ENCODE measurements at places on chromosomes 7 and 10. TPM values are rescaled to one million over a fixed set of nuclear protein-coding genes. Genes with fewer than 3 reads are reported as not detected.

Gene FAM24B
- total RNA-seq, result 9.5 TPM

Gene C7orf33
- total RNA-seq, result not detected

Gene LRRD1
- total RNA-seq, result not detected

DNA sequence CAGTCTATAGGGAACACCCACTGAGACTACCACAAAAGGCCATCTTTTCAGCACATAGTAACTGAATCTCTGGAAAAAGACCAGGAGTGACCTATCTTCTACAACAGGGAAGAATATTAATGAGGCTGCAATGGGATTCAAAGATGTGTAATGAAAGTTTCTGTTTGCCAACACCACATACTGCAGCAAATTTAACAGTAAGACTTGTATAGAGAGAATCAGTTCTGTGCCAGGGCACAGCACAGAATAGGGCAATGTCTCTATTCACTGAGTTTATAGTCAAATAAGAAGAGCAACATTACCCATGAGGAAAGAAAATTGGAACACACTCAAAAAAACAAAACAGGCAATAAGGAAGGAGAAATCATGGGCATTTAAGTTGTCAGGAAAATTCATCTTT lies 91.4 kb upstream of the PTN start:
- H3K27me3 ChIP-seq, result no peaks in the 10 kb centered on the region
- H3K4me3 ChIP-seq, result no peak overlapping the region
- H3K4me1 ChIP-seq, result no peaks in the 10 kb centered on the region
- H3K27ac ChIP-seq, result no peak overlapping the region
- DNase-seq, result no peak

DNA sequence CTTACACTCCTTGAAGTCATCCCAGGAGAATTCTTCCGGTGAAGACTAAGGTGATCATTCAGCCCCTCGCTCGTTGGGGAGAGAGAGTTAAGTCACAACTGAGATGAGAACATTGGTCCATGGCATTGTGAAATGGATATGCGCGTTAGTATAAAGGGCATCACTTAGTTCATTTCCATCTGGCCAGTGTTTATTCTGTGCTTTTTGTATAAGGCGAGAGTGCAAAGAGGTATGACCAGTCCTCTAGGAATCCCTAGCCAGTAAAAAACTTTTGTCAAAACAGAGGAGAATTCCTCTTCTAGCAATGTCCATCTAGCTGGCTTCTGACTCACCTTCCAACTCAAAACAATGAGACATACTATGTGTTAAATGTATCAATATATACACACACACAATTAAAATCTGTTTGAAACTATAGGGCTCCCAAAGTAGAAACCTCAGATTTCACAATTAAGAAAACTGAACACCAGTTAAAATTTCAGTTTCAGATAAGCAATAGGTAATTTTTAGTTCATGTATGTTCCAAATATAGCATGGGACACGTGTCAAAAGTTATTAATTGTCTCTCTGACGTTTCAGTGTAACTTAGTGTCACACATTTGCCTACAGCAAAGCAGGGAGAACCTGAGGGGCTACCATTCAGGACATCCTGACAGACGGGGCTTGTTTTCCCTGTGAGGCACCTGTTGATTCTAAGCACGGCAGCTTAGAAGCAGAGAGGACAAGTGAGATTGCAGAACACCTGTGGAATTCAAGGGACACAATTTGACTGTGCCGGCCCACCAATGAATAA lies 158.9 kb downstream of the KLF6 start:
- H3K4me1 ChIP-seq, result peaks cover 30% of the 10 kb centered on the region
- no peak for DNase-seq
- H3K27me3 ChIP-seq, result no peaks in the 10 kb centered on the region

DNA sequence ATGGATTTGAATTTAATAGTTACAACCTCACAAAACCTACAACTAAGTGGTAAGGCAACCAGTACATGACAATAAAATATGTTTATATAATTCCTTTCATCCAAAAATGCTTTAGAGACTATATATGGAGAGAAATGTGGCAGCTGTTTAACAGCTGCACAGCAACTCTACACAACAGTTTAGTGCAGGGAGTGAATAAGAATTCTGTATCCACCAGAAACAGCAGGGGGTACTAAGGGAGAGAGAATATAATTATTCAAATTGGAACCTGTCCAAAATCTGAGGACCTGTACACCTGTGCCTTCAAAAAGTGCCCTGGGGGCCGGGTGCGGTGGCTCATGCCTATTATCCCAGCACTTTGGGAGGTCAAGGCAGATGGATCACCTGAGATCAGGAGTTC lies 49.6 kb downstream of the POLL start:
- no peak overlapping the region for H3K4me3 ChIP-seq
- H3K36me3 ChIP-seq, result peaks cover 16% of the 10 kb centered on the region
- H3K27ac ChIP-seq, result no peak overlapping the region
- DNase-seq, result no peak

Gene CPVL
- not detected for total RNA-seq

All from activated CD4-positive, alpha-beta T cell treated with anti-CD3 and anti-CD28 coated beads for 36 hours (primary cell).